Ovary (tissue), 10 donors: ENCODE measurements at places on chromosomes 1 and 21.

GRCh38 chr1:108734171-108734865 lies 12.2 kb upstream of the STXBP3 start:
- DNase-seq, result no peak

- no peak for DNase-seq
Observed at GRCh38 chr21:38853421-38853919, 47.7 kb downstream of the ETS2 start.

DNA sequence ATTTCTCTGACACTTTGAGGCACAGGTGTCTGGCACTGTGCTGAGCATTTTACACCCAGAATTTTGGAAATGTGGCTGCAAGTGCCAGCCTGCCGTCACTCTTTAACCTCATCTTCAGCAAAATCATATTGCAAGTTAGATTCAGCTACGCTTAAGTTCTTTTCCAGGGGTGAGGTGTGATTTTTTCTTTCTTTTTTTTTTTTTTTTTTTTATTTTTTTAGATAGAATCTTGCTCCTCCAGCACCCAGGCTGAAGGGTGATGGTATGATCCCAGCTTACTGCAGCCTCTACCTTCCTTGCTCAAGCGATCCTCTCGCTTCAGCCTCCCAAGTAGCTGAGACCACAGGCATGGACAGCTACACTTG lies 2.5 kb upstream of the RCC2 start:
- no peak for DNase-seq

- DNase-seq, result no peak
Observed at GRCh38 chr1:192399161-192399560, 82.4 kb downstream of the RGS21 start.

DNA sequence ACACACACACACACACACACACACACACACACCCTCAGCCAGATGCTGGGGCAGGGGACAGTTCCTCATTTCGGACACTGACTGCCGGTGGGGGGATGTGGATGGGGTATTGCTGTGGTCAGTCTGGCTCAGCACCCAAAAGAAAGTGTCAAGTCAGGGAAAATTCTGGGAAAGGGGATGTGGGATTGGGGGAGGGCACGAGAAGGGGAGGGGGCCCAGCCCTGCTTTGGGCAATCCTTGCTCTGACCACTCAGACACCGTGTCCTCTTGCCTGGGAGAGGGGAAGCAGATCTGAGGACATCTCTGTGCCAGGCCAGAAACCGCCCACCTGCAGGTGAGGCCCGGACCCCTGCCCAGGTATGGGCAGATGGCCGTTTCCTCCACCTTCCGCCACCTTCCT lies at the start of gene C1QC:
TSS of gene C1QC (plus strand) at position 253 of the 400 bp plus-strand sequence. CDS start 391 bp downstream, outside the sequence.
- DNase-seq, result no peak

DNA sequence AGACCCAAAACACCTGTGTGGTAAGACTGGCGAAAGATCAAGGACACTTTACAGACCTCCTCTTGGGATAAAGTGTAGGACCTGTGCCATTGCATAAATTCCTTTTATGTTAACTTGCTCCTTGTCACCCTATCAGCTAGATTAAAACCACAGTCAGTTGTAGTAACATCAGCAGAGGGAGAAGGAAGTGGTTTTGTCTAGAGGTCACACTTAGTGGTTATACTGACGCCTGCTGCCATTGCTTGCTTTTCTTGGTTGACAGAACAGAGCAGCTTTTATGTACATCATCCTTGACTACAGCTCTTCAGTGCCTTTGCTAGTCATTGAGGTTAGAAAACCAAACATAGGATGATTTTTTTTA lies 101.4 kb downstream of the PBX1 start:
- DNase-seq, result no peak

DNA sequence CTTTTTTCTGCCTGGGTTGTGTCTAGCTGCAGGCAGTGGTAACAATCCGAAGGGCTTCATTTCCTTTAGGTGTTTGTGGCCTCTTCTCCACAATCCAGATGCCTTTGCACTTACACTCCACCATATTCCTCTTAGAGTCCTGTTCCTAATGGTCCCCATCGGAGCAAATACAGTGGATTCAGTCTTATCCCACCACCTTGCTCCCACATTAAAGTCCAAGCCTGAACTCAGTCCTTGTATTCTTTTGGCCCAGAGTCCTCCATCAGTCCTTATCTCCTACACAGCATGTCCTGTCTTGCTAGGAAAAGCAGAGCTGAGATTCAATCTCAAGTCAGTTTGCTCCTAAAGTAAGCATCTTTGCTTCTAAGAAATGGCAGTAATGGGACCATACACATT lies 8.8 kb downstream of the CYP2J2 start:
- DNase-seq, result no peak

- no peak for DNase-seq
Observed at GRCh38 chr21:26165331-26165730, 5.2 kb downstream of the APP start.

DNA sequence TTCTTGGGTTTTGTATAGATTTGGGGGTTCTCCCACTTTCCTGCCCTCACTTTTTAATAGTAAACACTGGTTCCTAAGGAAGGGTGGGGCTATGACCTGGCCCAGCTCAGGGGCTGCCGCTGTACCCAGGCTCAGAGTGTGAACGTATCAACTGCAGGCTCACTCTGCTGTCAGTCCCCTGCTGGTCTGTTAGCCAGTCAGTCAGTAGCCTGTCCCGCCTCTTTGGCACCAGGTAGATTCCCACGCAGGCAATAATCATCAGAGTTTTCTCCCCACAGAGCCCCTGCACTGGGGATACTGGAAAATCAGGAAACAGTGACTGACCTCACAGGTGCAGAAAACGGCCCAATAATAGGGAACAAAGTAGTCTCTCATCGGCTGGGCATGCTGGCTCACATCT lies 15.0 kb upstream of the ALPL start:
- no peak for DNase-seq

- no peak for DNase-seq
Observed at GRCh38 chr1:203264052-203264501, 34.6 kb upstream of the CHIT1 start.
